ENCODE measurements at places on chromosomes 11 and 22.

DNA sequence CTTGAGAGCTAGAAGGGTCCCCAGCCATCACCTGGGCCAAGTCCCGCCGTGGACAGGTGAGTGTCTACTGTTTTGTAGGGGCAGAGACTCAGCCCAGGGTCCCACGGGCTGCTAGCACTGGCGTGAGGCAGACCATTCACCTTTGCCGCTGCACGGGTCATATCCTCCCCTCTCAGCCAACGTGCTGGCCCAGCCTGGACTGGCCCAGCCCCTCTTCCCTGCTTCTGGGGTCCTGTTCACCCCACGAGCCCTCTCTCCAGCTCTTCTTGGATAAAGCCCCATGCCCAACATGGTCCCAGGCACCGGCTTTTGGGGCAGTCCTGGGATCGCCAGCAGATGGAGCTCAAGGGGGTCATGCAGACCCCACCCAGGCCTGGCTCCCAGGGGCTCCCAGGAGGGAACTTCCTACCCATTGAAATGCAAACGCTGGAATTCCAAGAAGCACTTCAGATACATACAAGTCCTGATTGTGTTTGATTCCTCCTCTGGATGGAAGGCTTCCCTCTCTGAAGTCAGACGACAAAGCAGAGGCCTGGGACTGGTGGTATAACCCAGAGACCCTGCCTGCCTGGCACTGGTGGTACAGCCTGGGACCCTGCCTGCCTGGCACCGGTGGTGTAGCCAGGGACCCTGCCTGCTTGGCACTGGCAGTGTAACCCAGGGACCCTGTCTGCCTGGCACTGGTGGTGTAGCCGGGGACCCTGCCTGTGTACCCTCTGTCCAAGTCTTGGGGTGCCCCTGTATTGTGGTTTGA, 8.9 kb upstream of the SEPTIN5 start:
- no peak for DNase-seq

DNA sequence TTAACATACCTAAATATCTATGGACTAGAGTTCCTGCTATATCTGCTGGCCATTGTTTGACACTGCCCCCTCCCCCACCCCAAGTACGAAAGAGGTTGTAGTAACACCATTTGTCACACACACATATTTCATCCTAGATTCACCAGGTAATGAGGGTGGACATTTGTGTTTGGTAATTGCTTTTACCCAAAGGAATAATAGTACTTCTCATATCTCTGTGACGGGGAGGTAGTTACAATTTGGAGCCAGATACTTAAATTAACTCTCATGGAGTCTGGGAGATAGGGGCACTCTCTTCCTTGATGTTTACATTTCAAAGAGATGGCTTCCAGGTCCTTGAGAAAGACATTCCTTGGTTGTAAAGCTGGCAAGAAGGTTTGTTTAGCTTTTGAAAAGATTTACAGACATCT, 38.7 kb downstream of the REXO2 start:
- DNase-seq = no peak

GRCh38 chr11:63888170-63889086, 28.5 kb downstream of the RCOR2 start:
- DNase-seq = peak; percentile 43

DNA sequence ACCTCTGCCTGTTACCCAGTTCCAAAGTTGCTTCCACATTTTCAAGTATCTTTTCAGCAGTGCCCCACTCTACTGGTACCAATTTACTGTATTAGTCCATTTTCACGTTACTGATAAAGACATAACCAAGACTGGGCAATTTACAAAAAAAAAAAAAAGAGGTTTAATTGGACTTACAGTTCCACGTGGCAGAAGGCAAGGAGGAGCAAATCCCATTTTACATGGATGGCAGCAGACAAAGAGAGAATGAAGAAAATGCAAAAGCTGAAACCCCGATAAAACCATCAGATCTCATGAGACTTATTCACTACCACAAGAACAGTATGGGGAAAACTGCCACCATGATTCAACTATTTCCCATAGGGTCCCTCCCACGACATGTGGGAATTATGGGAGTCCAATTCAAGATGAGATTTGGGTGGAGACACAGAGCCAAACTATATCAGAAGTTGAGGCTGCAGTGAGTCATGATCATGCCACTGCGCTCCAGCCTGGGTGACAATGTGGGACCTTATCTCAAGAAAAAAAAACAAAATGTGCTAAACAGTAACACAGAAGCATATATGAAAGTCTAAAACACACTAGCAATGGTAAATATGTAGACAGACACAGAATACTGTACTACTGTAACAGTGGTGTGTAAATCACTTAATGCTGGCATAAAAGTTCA, 190.3 kb upstream of the ZC3H12C start:
- DNase-seq = no peak

DNA sequence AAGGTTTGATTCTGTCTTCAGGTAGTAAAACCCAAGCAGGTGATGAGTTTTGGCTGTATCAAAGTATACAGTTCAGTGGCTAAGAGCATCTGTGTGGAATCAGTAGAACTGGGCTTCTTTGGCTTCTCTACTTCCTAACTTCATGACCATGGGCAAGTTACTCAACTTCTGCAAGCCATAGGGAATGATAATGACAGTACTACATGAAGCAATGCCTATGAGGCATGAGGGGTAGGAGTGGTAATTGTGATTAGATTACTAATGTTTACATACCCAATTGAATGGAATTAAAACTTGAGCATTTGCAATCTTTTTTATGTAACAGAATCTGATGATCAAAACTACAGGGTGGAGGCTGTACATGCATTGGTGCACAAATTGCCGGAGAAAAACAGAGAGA, 164.3 kb downstream of the PGR start:
- DNase-seq = no peak

DNA sequence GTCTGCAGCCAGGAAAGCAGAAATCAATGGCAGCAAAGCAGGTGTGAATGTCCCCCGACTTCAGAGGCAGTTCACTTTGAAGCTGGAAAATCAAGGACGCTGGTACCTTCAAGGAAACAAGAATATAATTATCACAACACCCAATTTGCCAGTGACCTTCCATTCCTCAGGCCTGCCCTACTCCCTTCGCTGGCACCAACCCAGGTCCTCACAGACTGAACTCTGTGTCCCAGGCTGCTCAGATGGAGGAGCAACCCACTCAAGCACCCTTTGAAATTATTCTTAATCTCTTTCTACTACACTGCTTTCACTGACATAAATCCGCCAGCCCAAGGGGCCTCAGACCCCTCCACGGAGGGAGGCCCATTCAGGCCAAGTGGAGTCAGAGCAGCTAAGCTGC, 64.7 kb upstream of the WT1 start:
- no peak for DNase-seq

DNA sequence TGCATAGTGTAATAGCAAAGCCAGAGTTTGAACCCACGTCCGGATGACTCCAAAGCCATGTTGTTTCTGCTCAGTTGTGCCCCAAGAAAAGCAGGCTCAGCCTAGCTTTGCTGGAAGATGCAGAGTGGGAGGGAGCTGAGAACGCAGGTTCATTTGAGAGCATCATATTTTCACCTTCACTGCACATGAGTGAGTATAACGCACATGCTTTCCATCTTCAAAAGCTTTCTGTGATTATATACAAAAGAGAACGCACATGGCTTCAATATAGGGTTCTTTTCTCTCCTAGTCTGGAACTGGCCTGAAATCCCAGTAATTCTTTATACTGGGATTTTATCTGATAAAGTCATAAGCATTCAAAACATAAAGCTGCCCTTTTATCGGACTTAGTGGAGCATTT, 385.5 kb upstream of the CADM1 start:
- no peak for DNase-seq

DNA sequence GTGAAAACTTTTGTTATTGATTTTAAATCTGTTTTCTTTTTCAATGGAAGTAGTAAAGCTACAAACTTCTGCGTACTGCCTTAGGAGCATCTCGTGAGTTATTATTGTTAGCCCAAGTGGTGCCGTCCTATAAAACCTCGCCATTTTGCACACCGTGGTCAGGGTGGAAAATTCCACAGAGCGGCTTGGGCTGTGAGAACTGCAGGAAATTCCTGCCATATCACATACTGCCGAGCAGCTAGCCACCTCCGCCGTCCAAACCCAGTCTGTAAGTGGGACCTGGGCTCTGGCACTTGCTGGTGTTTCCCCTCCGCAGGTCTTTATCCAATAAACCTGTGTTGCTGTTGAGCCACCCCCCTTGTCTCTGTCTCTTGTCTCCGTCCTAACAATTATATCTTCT, 88.0 kb upstream of the POU2AF2 start:
- DNase-seq = no peak

DNA sequence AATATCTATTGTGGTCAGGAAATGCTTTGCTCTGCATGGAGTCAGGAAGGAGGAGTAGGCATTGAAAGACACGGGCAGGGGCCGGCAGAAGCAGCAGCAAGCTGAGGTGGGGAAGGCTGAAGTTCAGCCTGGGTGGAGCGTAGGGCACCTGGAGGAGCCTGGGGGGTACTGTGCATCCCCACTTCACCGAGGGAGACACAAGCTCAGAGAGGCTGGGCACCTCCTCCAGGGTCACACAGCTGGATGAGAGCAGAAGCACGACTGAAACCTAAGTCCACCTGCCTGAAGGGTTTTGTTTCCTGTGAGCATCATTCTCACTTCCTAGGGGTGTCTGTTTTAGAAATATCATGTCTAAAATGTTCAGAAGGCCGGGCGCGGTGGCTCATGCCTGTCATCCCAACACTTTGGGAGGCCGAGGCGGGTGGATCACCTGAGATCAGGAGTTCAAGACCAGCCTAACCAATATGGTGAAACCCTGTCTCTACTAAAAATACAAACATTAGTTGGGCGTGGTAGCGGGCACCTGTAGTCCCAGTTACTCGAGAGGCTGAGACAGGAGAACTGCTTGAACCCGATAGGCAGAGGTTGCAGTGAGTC, 138.3 kb downstream of the MPPED1 start:
- DNase-seq = no peak

GRCh38 chr22:30196880-30197336, 49.7 kb downstream of the LIF start:
- no peak for DNase-seq

- no peak for DNase-seq
Measured at GRCh38 chr11:62061356-62062222, 62.2 kb upstream of the INCENP start.

- DNase-seq = no peak
Measured at GRCh38 chr11:64032050-64032449, 3.7 kb upstream of the FLRT1 start.

DNA sequence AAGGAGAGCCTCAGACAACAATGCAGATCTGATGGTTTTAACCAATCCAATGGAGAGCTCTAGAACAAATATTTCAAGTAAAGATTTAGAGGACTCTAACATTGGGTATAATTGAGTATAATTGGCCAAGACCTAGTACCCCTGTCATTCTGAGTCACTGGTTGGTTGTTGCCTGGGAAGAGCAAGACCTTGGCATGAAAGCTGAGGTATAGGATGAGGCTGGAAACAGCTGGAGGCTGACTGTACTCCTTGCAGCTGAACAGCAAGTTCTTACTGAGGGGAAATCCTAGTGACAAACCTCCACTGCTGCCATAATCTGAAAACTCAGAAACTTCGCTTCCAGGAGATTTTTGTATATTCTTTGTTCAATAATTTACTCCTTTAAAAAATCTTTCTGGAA, 54.3 kb upstream of the MUC15 start:
- DNase-seq = no peak

GRCh38 chr11:2724653-2725367, 25.0 kb upstream of the KCNQ1OT1 start:
- DNase-seq = no peak

DNA sequence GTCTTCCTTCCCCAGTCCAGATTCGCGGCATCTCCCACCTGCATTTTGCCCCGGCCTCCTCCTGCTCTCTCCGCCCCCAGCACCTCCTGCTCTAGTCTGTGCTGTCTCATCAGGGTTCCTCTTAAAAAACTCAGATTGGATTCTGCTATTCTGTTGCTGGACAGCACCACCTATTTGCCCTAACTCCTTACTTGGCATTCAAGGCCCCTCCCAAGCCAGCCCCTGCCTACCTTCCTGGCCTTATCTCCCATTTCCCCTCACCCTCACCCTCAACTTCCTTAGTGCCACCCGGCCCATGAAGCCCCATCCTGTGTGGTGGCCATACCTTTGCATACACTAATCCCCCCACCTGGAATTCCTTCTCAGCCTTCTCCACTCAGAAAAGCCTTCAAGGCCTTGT, 59.9 kb upstream of the PRDM11 start:
- DNase-seq = no peak

GRCh38 chr22:43616645-43617044, 195.5 kb downstream of the EFCAB6 start:
- DNase-seq = no peak

- no peak for DNase-seq
Measured at GRCh38 chr22:46084943-46085827, 65.1 kb upstream of the PPARA start.

- no peak for DNase-seq
Measured at GRCh38 chr22:44444341-44445306, 53.4 kb downstream of the RTL6 start.

DNA sequence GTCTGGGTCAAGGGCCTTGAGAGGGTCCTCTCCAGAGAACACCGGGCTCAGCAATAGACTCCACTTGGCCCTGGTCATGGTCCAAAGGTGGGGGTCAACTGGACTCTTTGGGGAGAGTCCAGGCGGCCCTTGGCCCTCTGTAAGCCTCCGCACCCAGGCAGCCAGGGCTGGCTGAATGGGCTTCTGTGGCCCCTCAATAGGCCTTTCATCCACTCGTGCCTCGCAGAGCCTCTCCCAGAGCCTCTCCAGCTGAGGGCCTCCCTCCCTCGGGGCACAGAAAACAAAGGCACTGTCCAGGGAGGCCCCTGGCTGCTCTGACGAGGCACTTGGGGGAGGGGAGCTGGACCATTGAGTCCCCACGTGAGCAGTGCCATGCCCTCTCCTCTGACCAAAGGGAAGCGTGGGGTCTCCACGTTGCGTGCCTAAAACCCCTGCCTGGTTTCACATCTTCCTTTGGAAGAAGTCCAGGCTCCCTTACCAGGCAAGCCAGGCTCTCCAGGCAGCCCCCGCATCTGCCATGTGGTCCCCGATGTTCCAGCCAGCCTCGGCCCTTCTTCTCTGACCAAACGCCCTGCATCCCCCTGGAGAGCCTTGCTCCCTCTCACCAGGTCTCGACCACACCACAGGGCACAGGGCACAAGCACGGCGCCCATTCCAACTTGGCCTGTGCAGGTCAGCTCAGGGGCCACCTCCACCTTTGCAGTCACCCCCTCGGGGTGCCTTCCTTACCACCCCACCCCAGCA, 15.5 kb downstream of the KIAA0930 start:
- DNase-seq = no peak

Measured in stimulated activated CD8-positive, alpha-beta memory T cell treated with anti-CD3 and anti-CD28 coated beads, Interleukin-15, amount 100 ng/mL, for 4 hours (primary cell).